ENCODE measurements at places on chromosomes 16 and 17.

GRCh38 chr16:87951552-87952538 lies 611 bp downstream of the BANP start:
- DNase-seq = peak; percentile 18

DNA sequence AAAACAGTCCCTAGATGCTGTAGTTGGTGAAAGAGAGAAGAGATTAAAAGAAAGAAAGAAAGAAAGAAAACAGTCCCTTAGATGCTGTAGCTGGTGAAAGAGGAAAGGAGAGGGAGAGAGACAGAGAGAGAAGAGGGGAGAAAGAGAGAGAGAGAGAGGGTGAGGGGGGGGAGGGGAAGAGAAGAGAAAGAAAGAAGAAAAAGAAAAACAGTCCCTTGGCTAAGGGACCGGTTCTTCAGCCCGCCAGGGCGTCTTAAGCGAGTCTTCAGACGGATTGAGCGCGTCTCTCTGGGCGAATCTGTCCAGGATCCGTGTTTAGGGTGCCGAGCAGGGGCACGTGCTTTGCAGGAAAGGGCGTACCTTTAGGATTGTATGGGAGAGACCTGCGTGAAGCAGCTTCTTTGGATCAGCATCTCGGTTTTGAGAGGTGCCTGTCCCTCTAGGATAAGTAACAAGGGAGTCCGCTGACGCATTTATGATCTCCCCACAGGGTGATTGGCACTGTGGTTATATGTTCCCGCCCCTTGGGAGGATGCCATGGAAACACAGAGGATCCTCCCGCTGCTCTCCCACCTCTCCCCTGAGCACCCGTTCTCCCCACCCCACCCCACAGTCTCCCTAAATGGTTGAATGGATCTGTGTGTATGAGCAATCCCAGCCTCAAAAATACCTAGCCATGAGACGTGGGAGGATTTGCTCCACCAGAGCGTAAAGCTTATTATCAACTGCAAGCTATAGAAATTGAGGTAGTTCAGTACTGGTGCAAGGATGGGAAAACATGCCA lies 16.7 kb downstream of the GNGT2 start:
- peak; percentile 59 for DNase-seq

DNA sequence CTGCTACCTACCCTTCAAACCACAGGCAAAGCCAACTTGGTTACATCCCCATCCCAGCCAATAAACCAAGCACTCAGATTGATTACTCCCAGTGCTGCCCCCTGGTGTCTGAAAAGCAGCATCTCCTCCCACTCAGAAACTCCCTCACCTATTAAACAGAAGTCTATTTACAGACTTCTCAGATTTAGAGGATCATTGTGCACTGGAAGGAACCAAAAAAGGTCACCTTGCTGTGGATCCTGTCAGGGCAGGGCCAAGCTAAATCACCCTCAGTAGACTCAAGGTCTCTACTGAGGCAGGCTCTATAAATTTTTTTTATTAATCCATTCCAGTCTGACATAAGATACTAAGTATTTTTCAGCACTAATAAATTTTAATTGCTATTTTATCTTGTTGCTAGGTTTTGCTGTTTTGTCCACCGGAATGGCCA lies 17.6 kb downstream of the HIGD1B start:
- peak; percentile 80 for DNase-seq

DNA sequence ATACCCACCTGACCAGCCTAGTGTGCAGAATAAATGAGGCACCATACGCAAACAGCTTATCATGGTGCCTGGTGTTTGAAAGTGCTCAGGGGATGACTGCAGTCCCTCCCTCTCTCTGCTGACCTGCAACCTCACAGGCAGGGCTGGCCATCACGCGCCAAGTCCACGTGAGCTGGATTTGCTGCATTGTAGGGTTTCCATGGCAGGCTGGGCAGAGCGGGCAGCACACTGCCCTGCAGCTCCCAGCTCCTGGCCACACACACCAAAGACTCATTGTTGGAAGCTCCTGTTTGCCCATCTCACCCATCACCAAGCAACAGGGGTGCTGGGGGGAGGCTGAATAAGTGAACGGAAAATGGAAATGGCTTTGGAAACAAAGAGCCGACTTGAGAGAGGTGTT lies 81.8 kb downstream of the IRX3 start:
- no peak for DNase-seq

- DNase-seq = no peak
These were observed 123.0 kb upstream of the CACNG5 start for GRCh38 chr17:66711881-66712321.

- peak; percentile 45 for DNase-seq
These were observed 125.4 kb upstream of the CHMP6 start for GRCh38 chr17:80866050-80866793.

GRCh38 chr17:16919663-16920627 lies 52.0 kb downstream of the TNFRSF13B start:
- DNase-seq = no peak

DNA sequence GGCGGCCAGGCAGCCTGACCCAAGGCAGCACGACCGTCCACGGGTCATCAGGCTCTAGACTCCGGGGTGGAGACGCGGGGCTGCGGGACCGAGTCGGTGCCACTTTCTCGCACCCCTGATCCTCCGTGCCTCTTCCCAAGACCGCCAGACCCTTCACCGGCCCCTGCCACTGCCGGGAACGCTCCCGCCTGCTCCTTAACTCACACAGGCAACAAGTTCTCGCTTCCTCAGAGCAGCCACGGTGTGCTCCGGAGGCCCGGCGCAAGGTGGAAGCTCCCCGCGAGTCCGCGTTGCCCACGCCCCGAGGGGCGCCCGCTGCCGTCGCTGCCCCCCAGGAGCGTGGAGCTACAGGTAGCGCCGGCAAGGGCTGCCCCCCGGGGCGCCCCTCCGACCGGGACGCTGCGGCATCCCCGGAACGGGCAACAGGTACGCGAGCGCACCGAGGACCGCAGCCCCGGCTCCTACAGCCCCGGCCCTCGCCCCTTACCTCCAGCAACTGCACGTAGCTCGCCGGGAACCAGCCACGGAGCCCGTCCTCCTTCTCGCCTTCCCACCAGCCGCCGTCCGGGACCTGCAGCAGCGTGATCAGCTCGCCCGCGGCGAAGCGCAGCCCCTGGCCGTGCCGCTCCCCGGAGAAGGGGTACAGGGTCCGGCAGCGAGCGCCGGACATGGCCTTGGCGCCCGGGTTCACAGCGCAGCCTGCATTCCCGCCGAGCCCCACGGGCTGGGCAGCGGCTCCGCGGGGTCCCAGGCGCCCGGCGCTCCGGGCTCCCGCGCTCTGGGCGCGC lies 491 bp downstream of the GAS7 start:
- no peak for DNase-seq

DNA sequence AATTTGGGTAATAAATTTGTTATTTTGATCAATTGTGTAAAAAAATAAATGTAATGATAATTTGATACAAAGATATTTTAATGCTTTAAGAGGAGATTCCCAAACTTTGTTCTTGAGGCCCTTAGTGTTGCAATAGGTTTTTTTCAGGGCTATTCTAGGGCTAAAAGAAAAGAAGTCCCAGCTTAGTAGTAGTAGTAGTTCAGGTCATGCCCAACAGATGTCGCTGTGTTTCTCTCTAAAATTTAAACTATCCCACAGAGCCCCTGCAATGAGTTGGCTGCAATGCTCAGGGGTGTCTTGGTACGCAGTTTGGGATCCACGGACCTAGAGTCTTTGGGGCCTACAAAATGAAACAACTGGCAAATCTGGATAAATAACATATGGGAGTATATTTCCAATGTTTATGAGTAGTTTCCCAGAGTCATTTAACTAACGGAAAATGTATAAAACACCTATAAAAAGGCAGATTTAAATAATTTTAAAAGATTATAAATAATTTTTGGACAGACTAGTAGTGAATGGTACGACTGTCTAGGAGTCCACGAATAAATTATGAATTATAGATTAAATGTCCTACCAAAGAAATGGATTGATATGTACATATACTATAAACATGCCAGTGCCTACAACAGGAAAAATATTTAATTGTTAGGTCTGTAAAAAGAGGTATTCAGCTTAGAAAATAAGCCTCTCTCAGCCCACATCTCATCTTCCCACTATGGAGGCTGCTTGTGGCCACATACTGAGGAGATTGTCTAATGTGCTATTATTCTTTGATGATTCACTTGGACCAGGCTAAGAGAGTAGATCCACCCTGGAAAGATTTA lies 228.5 kb upstream of the PMFBP1 start:
- DNase-seq = peak; percentile 82

DNA sequence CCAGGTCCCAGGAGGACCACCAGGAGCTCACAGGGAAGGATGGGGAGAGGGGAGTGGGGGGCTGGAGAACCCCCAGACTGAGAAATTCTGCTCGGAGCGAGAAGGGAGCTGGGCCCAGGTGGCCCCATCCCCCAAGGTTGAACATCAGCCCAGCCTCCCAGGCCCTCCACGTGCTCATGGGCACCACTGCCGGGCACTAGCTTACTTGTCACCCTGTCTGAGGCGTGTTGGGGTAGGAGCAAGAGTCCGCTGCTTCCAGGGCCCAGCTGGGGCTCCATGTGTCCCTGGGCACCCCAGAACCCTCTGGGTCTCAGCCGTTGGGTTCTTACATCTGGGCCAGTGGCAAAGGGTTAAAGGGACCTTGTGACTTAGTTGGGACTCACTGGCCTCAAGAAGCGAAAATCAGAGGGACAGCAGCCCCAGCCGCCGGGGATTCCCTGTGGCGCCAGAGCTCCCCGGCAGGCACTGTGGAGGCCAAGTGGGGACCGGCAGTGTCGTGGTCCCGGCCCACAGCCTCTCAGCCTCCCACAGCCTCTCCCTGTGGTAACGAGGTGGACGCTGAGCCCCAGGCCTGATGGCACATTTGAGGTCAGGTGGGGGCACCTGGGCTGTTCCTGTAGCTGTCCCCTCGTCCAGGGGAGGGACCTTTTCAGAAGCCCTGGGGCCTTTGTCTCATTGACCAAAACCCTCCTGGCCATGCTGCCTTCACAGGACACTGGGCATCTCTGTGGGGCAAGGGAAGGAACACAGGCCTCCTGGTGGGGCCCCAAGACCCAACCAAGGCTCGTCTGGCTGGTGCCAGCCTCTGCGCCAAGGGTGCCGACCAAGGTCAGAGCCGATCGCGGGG lies 33.7 kb upstream of the CDH15 start:
- DNase-seq = no peak

- peak; percentile 92 for DNase-seq
These were observed 536.9 kb upstream of the CDH11 start for GRCh38 chr16:65658787-65659220.

DNA sequence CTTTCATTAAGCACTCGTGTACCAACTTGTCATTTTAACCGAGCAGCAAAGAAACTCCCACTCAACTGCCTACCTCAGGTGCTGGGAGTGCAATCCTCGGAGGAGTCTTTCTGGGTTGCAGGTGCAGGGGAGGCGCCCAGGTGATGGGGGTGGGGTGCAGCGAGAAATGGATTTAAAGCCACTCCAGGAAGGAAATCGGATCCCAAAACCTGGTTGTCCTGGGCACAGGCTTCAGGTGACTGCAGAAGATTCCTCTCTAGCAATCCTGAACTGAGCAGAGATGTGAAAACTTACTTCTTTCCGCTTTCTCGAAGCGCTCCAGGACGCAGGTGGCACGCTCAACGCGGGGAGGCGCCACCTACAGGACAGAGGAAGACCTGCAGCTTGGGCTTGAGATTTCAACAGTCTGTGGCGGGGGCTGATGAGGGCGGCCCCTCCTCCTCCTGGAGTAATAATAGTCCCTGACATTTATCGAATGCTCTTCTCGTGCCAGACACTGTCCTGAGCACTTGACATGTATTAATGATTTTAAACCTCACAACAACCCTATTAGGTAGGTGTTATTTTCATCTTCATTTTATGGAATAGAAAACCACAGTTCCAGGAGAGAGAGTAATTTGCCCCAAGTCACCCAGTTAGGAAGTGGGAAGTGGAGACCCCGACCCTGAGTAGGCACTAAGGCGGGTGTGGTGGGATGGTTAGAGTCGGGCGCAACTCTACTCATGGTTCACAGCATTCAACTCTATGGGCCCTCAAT lies 27.2 kb upstream of the SKAP1 start:
- DNase-seq = peak; percentile 34

DNA sequence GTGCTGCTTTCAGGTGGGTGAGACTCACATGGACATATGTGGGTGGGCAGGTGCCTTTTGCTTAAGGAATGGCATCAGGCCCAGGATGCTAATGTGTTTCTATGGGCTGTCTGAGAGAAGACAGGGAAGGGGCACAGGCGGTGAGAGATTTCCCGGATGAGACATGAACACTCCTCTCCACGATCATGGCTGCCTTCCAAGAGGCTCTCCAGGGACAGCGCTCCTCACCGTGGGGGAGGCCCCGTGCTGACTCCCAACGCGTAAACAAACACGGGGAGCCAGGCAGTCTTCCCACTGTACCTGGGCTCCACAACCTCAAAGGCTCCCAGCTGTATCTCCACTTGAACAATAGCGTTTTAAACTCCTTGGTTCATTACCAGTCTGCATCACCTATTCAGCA lies 42.8 kb downstream of the CDK5R1 start:
- no peak for DNase-seq

DNA sequence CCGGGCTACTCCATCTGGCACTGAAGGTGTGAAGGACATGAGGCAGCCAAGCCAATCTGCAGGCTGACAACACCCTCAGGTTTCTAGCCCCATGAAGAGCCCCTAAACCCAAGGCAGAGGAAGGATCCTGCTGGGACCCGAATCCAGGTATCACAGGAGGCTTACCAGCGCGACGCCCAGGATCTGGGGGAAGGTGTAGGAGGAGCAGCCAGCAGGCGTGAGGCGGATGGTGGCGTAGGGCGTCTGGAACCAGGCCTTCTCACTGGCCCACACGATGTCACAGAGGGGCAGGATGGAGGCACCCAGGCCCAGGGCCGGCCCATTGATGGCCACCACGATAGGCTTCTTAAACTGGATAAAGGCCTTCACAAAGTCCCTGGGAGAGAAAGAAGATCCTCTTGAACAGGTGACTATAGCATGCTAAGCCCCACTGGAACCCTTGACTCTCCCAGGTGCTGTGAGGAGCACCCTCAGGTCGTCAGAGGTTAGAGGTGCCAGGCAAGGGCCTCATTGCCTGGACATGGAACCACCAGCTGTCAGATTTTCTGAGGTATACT lies 71.7 kb downstream of the DYNLRB2 start:
- DNase-seq = no peak

GRCh38 chr16:19068237-19068815 lies 912 bp downstream of the COQ7 start:
- no peak for DNase-seq

DNA sequence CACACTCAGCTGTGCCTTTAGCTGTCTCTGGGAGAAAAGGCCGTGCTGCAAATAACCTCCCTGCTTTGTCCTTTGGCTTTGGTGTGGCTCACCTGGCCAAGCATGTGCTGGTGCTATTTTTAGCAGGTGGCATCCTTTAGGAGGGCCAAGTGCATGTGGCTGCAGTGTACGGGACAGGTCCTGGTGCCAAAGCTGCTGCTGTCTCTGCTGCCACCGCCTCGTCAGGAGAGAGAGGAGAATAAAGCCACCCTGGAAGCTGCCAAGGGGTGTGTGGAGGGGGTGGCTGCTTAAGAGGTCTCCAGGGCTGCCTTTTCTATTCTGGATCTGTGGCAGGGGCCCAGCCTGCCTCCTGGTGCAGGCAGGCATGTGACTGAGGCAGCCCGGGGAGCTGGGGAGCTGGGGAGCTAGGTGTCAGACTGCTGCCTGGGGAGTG lies 6.2 kb downstream of the AKAP1 start:
- DNase-seq = no peak

GRCh38 chr17:31318851-31319661 lies 2.4 kb downstream of the EVI2A start:
- no peak for DNase-seq

- peak; percentile 84 for DNase-seq
These were observed 45.1 kb downstream of the MYH11 start for GRCh38 chr16:15811481-15812400.

GRCh38 chr17:46929413-46929812 lies 6.5 kb downstream of the GOSR2 start:
- peak; percentile 64 for DNase-seq

- no peak for DNase-seq
These were observed 163.8 kb downstream of the GSG1L start for GRCh38 chr16:27899736-27900135.

- peak; percentile 91 for DNase-seq
These were observed 24.7 kb upstream of the KLHDC4 start for GRCh38 chr16:87790292-87791100.
